Dermis microvascular lymphatic vessel endothelial cell (primary cell): ENCODE measurements at places on chromosomes 1 and 21. TPM values are rescaled to one million over a fixed set of nuclear protein-coding genes. Genes with fewer than 3 reads are reported as not detected.

DNA sequence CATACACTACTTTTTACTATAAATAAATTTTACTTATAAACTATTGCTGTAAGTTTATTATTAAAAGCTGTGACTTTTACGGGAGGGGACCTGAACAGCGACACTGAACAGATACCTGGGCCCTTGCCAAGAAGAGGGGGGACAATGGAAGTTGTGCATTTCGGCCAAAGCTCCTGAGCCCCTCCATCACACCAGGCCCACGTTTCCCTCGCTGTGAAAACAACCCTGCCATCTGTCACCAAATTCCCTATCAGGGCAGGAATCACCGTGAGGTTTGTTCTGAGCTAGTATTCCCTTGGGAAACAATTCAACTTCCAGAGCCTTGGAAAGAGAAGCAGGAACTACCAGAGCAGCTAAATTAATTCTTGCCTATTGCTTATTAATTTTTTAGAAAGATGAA lies 37.0 kb downstream of the VTCN1 start:
- no peak for DNase-seq

GRCh38 chr1:68217060-68217554 lies 15.2 kb downstream of the WLS start:
- no peak for DNase-seq

The PM20D1 gene
- under 0.01 and 0.25 TPM in 2 replicates for total RNA-seq

- DNase-seq = no peak
Measured at GRCh38 chr1:205286335-205286950, 35.1 kb downstream of the NUAK2 start.

The RGS13 gene
- not detected in 2 replicates for total RNA-seq

The FMN2 gene
- total RNA-seq = under 0.01 TPM in 1 of 2 replicates, not detected in the other

- no peak for DNase-seq
Measured at GRCh38 chr21:39137248-39138178, 45.7 kb downstream of the PSMG1 start.

DNA sequence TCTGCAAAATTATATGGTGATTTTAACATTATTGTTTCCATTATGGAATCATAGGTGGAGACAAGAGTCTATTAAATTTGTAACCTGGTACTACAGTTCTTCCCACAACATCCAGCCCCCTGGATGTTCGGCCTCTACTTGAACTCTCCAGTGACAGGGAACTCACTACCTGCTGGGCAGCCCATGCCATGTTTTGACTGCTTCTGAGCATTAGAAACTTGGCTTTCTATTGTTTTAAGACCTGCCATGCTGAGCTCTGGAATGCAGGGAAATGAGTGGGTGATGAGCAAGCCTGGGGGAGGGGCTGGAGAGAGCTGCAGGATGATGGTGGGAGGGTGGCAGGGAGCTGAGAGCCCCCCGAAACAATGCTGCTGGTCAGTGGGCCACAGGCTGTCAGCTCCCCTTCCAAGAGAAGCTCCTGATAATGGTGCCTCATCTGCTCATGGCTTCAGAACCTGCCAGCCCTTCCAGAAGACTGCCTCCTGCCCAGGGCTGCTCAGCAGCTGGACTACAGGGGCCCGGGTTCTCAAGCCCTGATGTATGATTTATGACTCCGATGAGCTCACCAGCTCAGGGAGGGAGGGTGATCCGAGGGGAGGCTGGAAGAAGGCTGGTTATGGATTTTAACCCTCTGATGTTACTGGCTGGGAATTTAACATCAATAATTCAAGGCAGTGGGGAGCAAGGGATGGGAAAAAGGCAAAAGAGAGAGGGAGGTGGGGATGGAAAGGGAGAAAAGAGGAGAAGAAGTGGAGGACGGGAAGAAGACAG lies 205.0 kb downstream of the HIVEP3 start:
- DNase-seq = no peak

- no peak for DNase-seq
Measured at GRCh38 chr1:197173571-197174507, 27.4 kb upstream of the ASPM start.

DNA sequence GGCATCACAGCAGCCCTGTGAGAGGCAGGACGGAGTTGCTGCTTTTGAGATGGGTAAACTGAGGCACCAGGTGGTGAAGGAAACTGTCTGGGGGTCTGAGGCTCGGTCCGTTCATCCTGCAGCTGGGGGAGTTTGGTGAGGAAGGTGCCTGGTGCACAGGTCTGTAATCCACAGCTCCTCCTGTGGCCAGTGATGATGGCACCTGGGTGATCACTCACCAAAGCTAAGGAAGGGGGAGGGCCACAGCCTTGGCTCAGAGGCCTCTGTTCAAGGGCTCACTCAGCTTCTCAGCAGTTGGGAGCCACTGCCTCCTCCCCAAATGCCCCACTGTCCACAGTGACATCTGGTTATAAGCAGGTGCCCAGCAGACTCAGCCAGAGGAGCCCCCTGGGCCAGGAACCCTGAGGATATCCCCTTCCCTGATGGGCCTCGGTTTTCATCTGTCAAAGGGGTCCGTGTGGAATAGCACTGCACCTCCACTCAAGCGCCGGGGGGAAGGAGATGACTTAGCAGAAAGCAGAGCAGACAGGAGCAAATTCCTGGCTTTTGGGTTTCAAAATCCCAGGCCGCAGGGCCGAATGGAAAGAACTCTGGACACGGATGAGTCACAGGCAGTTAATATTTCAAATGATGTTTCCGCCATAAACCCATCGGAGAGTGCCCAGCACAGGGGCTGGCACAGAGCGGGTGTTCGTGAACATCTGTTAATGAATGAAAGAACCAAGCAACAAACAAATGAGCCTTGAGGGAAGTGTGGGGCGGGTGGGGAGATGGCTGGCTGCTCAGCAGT lies 82.8 kb downstream of the DMRTB1 start:
- peak; percentile 14 for DNase-seq

- no peak for DNase-seq
Measured at GRCh38 chr1:47936916-47937551, 60.2 kb downstream of the TRABD2B start.

The COL9A2 gene
- 0.39 and 0.51 TPM in 2 replicates for total RNA-seq

GRCh38 chr21:31181082-31181750 lies 142.9 kb upstream of the KRTAP19-8 start:
- DNase-seq = no peak

GRCh38 chr1:165858967-165859845 lies 31.8 kb downstream of the UCK2 start:
- DNase-seq = no peak

The ALPL gene
- total RNA-seq = under 0.01 and 0.26 TPM in 2 replicates

The LCE1F gene
- not detected in 2 replicates for total RNA-seq

The CASQ2 gene
- total RNA-seq = not detected in 2 replicates

The FCER1G gene
- 0.13 and 0.26 TPM in 2 replicates for total RNA-seq

DNA sequence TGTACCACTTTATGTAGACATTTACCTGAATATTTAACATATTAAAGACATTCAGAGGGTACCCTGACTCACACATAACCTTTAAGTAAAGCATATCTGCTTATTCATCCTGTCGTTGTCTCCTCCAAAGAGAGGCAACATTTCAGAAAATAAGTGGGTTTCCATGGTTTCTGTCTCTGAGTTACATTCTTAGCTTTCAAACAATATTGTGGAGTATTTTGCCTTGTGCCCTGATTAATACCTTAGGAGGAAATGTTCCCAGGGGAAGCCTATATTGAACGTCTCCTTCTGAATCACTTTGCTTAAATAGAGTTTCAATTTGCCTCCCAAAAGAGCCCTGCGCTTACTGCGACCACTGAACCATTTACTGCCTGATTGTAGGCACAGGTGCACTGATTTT lies 26.1 kb downstream of the PALMD start:
- no peak for DNase-seq

GRCh38 chr1:106944721-106945120 lies 111.8 kb upstream of the PRMT6 start:
- DNase-seq = no peak

DNA sequence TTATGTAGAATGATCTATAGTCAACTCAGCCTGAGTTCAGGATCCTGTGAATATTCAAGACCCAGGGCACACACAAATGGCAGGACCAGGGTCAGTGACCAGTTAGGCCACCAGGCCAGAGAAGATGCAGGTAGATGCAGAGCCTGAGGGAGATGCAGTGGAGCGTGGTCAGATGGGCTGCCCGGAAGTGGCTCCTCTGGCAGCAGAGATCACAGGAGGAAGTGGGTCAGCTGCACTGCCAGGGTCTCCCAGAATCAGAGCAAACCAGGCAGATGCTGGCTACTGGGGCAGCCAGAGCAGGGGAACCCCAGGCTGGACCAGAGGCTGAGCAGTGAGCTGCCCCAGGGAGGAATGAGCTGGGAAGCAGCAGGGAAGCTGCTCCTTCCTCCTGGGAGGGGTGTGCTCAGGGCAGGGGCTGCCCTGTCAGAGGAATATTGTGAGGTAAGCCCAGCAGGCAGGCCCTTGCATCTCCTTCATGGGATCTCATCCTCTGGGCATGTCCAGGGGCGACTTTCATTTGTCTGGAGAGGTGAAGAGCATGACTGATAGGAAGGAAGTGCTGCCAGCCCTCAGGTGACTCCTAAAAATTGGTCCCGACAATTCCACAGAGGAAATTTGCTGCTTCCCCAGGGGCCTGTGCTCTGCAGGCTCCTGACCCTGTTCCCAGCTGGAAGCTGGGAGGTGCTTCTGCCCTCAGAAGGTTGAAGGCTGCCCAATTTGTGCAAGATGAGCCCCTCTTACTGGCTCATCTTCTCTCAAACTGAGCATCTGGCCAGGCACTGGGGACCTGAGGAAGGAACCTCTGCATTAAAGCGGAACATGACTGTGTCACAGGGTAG lies 49.3 kb downstream of the STUM start:
- no peak for DNase-seq

GRCh38 chr1:9652379-9653209 lies 1.1 kb downstream of the PIK3CD start:
- no peak for DNase-seq

GRCh38 chr1:115089420-115090185 lies at the start of gene TSPAN2:
Gene TSPAN2, minus strand, starts transcription at chr1:115089503. Its CDS starts 71 bp downstream, at chr1:115089432.
- DNase-seq = peak; percentile 32

- DNase-seq = no peak
Measured at GRCh38 chr1:53140451-53140850, 2.0 kb downstream of the SLC1A7 start.

GRCh38 chr1:119873135-119874015 lies 22.9 kb downstream of the ADAM30 start:
- no peak for DNase-seq
